ENCODE measurements at places on chromosomes 3 and 15.

- no peak for DNase-seq
Observed at GRCh38 chr3:47113669-47114365, 50.1 kb downstream of the SETD2 start.

GRCh38 chr3:183212096-183212495 is 41.0 kb upstream of the B3GNT5 start:
- DNase-seq, result no peak

- DNase-seq, result no peak
Observed at GRCh38 chr3:101379658-101380376, 59.4 kb upstream of the IMPG2 start.

DNA sequence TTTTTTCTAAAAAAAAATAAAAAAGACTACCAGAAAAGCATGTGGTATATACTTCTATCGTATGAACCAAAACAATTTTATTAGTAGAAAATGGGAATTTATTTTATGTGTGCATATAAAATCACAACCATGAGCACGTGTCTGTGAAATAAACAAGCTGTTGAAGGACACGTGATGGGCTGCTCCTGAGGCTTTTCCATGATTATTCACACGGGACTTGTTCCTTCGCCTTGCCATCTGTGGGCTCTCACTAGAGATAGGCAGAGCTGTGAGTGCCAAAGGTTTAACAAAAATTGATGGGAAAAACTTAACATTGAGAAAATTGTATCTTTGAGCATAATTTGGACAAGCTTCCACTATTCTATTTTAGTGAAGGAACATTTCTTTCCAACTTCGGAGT is 12.4 kb upstream of the ETV5 start:
- no peak for DNase-seq

DNA sequence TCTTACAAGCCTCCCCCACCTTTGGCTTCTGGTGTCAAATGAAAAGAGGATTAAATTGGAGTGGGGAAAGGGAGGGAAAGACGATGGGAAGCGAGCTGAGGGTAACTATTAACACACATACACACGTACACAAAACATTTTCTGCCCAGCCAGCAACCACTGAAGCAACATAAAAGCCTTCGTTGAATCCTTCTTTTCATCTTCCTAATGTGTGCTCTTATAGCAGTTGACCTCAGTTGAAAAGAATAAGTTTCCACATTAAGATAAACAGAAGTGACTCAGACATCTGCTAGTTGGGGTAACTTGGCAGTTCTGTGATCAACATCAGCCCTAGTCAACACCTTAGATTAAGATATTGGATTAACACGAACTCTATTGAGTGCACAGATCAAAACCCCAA is 558.5 kb downstream of the MECOM start:
- DNase-seq, result no peak

- no peak for DNase-seq
Observed at GRCh38 chr15:25701721-25702465, 161.2 kb downstream of the ATP10A start.

GRCh38 chr3:122602011-122602710 is 24.7 kb downstream of the PARP15 start:
- no peak for DNase-seq

GRCh38 chr15:67840749-67841512 is 1.1 kb upstream of the RNU6-1 start:
- peak; percentile 49 for DNase-seq

- no peak for DNase-seq
Observed at GRCh38 chr3:171001957-171002694, 24.4 kb downstream of the SLC2A2 start.

- no peak for DNase-seq
Observed at GRCh38 chr15:51137880-51138430, 43.2 kb upstream of the TNFAIP8L3 start.

DNA sequence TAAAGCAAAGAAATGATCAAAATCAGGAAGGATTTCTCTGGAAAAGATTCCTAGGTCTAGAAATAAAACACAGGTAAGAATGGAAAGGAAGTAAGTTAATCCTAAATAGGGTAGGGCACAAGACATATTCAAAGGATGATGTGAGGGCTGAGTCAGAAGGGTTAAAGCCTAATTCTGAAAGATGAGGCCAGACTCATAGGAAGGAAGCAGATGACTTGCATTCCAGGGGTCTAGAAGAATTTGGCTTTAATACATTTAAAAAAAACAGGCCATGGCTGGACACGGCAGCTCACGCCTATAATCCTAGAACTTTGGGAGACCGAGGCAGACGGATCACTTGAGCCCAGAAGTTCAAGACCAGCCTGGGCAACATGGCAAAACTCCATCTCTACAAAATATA is 3.2 kb downstream of the SSR3 start:
- no peak for DNase-seq

DNA sequence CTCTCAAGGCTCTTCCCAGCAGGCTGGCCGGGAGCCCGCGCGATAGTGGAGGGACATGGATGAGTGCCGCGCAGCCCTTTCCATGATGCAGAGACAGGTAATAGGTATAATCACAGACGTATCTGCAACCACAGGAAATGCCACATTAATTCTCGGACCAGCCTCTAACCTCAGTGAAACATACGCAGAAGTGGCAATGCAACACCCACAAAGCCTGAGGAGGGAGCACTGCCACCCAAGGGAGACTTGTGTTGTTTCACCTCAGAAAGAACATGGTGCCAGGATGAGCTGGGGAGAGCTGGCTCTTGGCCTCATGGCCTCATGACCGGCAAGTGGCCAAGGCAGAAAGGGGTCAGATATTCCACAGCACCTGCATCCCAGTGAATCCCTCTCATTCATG is 39.0 kb downstream of the PGPEP1L start:
- DNase-seq, result no peak

- DNase-seq, result no peak
Observed at GRCh38 chr3:82306189-82306588, 544.7 kb upstream of the GBE1 start.

- no peak for DNase-seq
Observed at GRCh38 chr3:75129101-75129500, 514.6 kb upstream of the CNTN3 start.

GRCh38 chr3:41144631-41145030 is 54.7 kb upstream of the CTNNB1 start:
- no peak for DNase-seq

DNA sequence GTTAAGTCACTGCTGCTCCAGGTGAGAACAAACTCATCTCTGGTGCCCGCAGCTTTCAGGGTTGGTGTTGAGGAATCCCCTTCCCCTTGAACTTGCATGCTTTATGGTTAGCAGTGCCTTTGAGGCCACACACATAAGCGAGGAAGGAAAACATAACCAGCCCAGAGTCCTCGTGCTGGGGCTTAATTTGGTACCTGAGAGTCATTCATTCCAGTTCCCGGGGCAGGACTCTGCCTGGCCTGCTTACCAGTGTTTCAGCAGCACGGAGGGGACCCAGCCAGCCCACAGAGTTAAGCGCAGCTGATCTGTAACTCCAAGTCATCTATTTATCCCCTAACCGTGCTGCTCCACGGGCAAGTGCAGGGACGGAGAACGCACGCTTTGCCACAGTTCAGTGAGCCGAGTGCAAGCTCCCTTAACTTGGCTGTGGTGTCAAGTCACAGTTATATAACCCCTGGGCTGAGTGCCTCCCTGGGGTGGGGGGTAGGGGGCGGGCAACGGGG is 302.3 kb upstream of the ICE2 start:
- DNase-seq, result peak; percentile 33

- DNase-seq, result no peak
Observed at GRCh38 chr3:127049393-127049792, 66.5 kb downstream of the PLXNA1 start.

DNA sequence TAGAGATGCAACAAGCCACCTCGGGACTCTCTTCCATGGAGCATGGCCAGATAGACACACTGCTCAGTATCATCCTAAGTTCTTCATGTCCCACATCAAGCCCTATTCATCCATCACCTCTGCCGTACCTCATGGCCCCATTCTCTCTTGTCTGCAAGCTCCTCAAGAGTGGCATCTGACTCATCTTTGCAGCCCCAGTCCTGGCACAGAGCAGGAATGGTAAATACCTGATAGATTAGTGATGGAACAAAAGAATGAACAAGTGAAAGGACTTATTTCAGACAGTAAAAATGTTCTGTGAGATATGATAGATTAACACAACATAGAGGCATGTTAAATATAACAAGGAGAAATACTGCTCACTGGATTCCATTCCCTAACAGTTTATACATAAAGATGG is 176.4 kb downstream of the ISL2 start:
- no peak for DNase-seq

GRCh38 chr15:58994906-58995453 is 7.5 kb downstream of the RNF111 start:
- DNase-seq, result no peak

GRCh38 chr15:65091946-65092770 is 15.6 kb downstream of the KBTBD13 start:
- no peak for DNase-seq

GRCh38 chr3:124620600-124621063 is 109.6 kb upstream of the UMPS start:
- DNase-seq, result peak; percentile 67

DNA sequence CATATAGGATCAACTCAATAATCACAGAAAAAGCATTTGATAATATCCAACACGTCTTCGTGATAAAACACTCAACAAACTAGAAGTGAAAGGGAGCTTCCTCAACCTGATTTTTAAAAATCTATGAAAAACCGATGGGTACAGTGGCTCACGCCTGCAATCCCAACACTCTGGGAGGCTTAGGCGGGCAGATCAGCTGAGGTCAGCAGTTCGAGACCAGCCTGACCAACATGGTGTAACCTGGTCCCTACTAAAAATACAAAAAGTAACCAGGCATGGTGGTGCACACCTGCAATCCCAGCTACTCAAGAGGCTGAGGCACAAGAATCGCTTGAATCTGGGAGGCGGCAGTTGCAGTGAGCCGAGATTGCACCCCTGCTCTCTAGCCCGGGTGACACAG is 2.2 kb upstream of the MFGE8 start:
- no peak for DNase-seq

GRCh38 chr3:176147251-176147650 is 1050.0 kb downstream of the TBL1XR1 start:
- no peak for DNase-seq

DNA sequence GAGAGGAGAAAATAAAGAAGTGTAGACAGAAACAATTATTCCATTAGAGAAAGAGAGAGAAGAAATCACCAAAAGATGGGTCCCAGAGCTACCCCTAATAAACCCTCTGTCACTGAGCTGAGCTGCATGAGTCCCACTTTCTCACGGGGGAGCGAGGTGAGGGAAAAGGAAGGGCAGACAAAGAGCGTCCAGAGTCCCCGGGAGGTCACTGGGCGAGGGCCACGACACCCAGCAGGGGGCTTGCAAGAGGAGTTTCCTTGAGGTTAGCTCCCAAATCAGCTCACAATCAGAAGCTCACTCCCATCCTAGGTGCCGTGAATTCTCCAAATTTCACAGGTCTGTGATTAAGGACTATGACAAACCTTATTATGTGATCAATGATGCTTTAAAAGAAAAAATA is 62.3 kb downstream of the XXYLT1 start:
- no peak for DNase-seq

- DNase-seq, result no peak
Observed at GRCh38 chr3:42511736-42512135, 9.3 kb downstream of the VIPR1 start.

GRCh38 chr15:89167267-89168176 is 53.9 kb downstream of the RLBP1 start:
- DNase-seq, result no peak

- peak; percentile 47 for DNase-seq
Observed at GRCh38 chr3:11638495-11639358, 5.0 kb downstream of the VGLL4 start.

GRCh38 chr3:110457508-110457907 is 614.1 kb upstream of the NECTIN3 start:
- DNase-seq, result no peak

DNA sequence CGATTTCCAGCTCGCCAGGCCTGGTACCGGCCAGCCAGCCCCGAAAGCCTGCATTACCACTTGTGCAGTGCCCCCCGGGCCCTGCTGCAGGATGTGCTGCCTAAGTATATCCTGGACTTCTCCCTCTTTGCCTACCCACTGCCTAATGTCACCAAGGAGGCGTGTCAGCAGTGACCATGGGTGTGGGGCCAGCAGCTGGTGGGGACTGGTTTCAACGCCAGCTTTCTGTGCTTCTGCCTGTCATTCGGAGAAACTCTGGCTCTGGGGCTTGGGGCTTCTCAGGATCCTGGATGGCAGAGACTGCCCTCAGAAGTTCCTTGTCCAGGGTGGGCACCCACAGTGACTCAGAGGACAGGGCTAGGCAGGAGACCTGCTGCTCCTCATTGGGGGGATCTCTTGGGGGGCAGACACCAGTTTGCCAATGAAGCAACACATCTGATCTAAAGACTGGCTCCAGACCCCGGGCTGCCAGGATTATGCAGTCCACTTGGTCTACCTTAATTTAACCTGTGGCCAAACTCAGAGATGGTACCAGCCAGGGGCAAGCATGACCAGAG is 1.5 kb downstream of the CHST14 start:
- no peak for DNase-seq

GRCh38 chr15:78060232-78060631 is 17.3 kb downstream of the TBC1D2B start:
- no peak for DNase-seq

DNA sequence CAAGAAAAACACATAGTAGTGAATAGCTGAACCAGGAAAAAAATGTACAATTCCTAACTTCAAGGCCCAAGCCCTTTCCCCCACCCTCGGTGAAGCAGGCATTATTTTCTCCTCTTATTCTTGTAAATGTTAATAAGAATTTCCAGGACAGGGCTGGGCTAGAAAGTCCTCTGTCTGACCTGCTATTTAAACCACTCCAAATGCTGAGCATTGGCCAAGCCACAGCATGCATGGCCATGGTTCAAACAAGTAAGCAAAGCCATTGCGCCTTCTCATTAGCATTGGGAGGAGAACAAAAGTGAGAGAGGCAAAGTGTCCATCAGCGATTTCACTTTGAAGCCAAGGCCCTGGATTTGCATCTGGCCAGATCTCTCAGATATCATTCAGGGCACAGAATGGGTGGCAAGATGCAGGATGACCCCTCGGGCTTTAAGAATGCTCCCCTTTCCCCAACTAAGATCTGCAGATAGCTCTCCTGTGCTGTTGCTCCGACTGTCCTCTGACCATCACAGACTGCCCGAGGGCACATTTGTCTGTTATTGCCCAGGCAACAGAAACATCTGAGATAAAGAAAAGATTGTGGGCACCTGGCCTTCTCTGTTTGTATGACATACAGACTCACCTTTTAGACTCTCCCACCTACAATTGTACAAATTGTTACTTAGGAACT is 46.3 kb downstream of the CEMIP start:
- DNase-seq, result no peak

GRCh38 chr3:197846491-197846890 is 55.4 kb downstream of the LRCH3 start:
- no peak for DNase-seq

DNA sequence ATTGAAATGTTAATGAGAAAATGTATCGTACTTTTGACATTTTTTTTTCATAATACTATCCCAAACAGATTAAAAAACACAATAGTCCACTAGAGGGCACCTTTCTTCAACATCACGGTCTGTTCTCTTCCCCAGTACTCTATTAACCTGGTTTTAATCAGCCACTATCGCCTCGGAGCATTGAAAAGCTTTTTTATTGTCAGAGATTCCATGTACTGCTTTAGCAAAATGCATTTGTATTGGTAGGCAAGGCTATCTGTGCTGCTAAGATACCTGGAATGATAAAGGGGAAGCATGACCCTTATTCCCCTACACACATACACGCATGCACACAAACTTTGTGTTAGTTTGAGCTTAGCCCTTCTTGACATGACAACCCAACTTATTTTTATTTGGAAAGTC is 160.1 kb upstream of the IL12A start:
- no peak for DNase-seq

All from heart left ventricle (tissue), 16 donors.